SIG-M5 (cell line): ENCODE measurements at places on chromosomes 7 and 10.

- no peak for DNase-seq
Observed at GRCh38 chr7:122717356-122718089, 14.8 kb upstream of the RNF148 start.

DNA sequence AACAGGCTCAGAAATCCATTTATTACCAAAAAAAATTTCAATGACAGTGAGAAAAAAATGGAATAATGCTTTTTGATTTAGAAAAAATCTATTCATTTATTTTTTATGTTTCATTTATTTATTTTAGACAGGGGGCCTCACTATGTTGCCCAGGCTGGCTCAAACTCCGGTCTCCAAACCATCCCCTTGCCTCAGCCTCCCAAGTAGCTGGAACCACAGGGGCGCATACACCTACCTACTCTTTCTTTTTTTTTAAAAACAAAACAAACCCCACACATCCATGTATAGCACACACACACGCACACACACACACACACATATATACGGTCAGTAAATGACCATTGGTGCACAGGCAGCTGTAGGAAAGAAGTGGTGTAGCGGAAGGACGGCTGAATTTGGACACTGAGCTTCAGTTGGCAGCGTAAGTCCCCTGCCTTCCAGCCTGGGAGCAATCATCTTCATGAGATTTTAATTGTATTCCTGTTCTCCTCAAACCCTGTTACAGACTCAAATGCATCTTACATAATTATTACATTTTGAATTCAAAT, 28.8 kb downstream of the ARL4A start:
- no peak for DNase-seq

DNA sequence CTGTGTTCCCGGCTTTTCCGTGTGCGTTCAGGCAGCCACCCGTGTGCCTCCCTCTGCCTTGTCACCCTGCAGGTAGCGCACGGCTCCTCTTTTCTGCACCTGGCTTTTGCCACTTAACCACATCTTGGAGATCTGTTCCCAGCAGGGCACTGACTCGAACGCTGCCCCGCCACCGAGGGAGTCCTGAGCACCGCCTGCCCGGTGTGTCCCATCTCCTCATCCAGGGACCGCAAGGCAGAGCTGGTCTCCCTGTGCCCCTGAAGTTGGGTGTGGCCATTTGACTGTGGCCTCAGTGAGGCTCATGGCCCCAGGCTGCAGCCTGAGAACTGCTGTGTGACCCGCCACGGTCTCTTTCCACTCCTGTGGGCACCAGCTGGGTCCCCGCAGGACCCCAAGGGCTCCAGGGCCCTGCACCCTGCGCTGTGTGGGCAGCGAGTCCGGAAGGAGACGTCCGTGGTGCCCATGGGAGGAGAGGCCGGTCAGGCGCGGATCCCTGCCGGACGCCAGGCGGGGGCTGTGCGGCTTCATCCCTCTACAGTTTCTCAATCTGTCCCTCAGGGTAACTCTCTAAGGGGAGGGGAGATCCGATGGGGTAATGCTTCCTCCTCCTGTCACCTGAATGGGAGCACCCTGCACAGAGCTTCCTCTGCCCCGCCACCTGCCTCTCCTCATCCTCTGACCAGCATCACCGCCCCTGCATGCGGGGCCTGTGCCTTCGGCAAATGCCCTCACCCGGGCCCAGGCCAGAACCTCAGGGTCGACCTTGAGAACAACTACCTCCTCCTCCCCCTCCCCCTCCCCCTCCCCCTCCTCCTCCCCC, 1.8 kb upstream of the INTS1 start:
- DNase-seq, result no peak

- DNase-seq, result no peak
Observed at GRCh38 chr10:18340496-18341051, 200.3 kb downstream of the CACNB2 start.

DNA sequence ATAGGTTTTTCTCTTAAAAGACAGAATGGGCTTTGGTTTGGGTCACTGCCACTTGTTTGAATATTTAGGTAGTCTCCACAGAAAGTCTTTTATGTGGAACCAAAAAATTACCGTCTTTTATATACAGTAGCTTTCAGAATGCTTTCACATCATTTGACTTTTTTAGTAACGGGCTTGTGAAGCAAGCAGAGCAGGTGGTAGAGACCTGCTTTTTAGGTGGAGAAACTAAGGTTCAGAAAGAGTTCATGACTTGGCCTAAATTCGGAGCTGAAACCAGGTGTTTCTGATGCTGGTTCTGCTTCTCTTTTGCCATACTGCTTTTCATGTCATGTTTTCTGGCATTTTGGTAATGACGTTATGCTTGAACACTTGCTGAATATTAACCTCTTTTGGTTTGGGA, 36.3 kb downstream of the GARS1 start:
- DNase-seq, result no peak

DNA sequence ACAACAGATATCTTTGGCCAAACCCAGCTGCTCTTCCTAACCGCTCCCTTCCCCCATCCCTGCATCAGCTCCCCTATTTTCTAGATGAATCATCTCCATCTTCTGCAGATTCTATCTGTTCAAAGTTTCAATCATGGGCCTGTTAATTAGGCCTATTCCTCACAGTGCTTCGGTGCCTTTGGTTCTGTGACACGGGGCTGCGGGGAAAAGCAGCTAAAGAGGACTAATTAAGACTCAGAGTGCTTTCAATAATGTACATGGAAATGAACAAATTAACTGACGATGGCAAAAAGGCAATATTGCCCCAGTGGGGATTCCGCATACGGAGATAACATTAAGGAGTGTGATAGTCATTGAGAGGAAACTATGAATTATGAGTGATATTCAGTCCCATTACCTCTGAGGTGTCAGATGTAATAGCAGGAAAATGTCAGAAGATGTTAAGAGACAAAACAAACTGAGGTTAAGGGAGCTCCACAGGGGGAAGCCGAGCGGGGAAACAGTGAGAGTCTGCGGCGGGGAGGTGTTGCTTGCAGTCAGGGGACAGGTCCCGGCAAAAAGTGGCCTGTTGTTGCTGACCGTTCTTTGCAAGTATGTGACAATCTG, 716.9 kb downstream of the TYW1 start:
- no peak for DNase-seq

DNA sequence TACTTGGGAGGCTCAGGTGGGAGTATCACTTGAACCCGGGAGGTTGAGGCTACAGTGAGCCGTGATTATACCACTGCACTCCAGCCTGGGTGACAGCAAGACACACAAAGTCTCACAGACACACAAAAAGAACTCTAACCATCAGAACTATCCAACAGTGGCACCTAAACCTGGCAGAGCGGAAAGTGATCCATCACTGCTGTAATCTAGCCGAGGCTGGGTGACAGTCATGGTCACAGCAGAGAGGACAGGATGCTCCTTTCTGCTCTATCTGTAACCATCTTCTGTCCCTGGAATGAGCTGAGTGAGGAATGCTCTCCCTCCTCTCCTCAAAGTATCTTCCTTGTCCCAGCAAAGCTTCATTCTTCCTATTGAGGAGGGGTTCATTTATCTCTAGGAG, 656.6 kb downstream of the LRMDA start:
- no peak for DNase-seq

DNA sequence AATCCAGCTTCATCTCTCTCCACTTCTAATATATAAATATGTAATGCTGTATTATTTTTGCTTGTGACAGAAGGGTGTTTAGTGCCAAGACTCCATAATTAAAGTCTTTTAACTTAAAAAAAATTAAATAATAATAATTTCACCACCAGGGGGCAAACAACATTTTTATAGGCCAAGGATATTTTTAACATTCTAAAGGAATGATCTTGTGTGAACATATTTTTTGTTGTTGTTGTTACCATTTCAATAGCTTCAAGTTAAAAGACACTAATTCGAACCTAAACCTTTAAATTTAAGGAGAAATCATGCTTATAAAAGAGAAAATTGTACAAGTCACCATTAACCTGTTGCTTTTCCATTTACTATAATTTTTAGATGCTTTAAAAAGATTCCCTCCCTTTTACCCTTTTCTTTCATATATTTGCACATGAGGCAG, 7.5 kb upstream of the DNAJC1 start:
- DNase-seq, result no peak

- DNase-seq, result no peak
Observed at GRCh38 chr10:79424221-79425073, 21.0 kb downstream of the ZCCHC24 start.

DNA sequence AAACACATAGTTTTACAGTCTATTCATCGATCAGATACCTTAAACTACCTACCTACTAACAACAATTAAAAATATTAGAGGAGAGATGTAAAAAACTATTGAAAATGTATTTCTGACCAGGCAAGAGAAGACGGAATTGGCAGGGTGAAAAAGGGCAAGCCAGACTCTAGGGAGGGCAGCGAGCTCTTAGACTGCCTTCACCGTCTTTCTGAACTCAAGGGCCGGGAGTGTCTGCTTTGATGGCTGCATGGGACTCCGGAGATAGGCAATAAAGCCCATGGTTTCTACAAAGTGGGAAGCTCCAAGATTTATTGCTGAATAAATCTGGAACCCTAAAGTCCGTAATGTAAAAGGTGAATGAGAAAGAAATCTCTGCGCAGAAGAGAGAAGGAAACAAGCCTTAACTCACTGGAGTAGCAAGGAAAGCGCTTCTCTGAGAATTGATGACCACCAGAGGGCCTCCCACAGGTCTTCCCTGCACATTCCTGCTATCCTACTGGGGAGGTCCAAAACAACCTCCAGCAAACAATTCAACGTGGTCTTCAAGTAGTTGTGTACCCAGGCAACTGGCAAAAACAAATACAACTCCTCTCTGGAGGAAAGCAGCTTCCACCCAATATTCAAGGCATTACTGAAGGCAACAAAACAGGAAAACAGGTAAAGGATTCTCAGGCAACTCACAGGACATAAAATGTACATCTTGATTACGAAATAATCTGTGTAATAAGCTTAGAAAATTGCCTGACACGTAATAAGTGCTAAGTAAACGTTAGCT, 181.3 kb downstream of the SDK1 start:
- no peak for DNase-seq

DNA sequence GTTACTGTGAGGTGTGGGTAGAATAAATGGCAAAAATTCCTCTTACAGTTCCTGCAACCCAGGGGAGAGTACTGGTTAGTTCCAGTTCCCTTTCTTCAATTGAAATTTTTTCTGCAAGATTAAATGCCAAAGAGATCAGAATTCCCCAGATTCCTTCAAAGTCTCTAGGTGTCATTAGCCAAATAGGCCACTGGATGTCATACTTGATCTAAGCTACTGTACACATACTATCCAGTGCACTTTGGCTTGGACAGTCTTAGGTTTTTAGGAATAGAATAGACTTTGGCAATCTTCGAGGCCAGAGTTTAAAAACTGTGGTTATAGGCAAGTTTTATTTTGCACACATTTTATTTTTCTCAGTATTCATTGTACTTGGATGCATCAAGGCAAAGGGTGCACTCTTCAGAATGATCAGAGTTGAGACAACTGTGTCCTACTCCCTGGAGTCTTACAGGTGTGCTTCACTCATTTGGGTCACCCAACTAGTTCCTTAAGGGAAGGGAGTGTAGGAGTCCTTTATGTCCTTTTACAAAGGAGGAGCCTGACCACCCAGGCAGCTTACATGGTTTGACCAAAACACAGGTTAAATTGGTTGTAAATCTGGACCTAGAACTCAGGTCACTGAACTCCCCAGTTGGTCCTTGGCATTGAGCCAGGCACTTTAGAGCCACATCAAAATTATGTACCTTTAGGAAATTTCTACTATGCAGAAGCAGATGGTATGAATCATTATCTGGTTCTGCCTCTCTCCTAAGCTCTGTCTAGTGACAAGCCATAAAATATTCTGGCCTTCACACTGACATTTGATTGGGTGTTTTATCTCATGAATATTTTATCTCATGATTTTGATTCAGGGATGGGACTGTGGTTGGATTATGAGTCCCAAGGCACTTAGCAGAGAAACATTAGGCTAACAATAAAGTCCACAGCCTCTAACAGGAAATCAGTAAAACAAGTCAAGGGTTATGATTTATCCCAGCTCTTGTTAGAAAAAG, 49.5 kb downstream of the ASAH2B start:
- DNase-seq, result no peak

DNA sequence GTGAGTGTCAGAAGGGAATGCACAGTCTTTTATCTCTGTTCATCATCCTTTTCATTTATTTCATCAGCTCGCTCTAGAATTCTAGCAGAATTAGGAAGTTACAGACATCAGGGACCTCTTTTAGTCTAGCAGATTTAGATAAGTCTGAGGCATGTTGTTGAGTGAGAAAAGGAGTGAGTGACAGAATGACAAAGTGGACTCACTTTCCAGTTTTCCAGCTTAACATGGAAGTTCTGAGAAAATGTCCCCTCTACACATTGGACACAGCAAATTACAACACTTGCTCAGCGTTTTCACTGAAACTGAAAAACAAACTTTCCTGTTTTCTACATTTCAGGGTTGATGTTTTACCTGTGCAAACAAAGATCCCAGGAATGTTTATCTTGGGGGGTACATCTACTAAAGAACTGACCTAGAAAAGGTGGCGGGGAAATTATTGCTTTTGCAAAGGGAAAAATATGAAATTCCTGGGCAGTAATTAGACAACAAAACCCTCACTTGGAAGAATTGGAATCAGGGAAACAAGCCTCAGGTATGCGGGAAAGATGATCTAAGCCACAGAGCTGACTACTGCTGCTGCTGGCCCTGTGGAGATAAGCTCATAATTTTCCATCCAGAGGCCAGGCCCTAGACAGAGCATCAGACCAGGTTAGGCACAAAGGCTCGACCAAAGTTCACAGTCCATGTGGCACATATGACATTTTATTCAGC, 14.6 kb upstream of the CYP3A5 start:
- no peak for DNase-seq

DNA sequence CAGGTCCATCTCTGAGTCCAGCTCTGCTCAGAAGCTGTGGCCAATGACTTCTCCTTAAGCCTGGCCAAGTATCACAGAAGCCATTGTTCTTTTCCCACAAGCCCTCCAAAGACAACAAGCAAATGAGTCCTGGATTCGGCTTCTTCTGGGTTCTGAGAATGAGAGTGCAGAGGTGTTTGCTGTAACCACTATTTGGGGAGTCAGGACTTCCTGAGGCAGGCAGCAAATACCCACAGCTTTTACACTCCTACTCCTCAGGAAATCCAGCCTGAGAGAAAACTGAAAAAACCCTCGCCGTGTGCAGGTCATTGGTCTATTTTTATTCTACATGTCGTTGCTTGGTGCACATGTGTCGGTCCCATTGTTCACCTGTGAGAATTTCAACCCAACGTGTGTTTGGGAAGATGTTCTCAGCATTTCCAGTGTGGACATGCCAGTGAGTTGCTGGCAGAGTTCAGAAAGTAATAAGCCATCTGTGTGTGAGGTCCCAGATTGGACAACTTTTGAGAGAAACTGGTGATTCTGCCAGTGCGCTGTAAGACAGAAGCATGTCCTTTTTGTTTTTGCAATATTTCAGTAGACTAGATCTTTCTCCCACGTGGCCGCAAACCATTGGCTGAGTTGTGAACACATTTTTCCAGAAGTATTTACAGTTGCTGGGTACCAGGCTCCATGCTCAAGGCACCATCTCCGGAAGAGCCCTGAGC, 121.6 kb upstream of the LYZL2 start:
- DNase-seq, result no peak
